ENCODE measurements at places on chromosomes 2 and 18.

DNA sequence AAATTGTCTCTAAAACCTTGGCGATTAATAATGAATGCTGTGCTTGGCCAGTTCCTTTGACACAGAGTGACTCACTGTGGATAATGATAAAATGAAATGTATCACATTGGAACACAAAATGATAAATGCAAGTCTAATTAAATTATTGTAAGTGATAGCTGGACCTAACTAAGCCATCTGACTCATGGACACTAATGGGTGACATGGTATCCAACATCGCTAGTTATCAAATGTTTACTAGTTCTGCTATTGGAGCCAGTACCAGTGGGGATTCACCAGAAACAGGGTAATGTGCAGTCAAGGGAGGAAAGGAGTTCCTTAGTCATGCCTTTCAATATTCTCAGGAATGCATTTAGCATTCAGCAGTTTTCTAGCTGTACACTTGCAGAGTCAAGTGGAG, 736.3 kb upstream of the ACVR2A start:
- DNase-seq, result no peak

DNA sequence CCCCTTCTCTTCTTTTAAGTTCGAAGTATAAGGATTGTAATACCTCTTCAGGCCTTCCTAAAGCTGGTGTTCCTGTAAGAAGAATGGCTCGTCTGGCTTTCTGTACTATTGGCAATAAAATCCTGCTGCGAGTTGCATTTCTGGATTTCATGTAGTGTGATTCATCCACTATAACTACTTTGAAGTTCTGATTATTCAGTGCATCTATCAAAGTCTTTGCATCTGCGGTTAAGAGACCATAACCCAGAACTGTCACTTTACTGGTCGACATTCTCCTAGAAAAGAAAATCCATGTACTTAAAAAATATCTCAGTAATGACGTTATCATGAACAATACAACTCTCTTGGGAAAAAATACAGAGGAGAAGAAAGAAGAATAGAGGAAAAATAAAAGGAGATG, 181.1 kb downstream of the ZRANB3 start:
- DNase-seq, result no peak

- no peak for DNase-seq
Observed at GRCh38 chr2:193446967-193447366, 1252.2 kb upstream of the TMEFF2 start.

DNA sequence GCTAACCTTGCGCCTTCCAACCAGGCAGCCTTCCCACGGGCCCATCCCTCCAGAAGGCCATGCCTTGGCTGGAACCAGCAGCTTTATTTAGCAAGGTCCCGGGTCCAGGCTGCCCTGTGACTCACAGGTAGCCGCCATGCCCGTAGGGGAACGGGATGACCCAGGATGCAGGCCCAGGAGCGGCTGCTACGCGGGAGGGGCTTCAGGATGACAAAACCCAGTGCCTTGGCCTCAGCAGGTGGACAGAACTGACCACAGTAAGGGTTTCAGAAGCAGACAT, 63.3 kb downstream of the RTP5 start:
- DNase-seq, result no peak

DNA sequence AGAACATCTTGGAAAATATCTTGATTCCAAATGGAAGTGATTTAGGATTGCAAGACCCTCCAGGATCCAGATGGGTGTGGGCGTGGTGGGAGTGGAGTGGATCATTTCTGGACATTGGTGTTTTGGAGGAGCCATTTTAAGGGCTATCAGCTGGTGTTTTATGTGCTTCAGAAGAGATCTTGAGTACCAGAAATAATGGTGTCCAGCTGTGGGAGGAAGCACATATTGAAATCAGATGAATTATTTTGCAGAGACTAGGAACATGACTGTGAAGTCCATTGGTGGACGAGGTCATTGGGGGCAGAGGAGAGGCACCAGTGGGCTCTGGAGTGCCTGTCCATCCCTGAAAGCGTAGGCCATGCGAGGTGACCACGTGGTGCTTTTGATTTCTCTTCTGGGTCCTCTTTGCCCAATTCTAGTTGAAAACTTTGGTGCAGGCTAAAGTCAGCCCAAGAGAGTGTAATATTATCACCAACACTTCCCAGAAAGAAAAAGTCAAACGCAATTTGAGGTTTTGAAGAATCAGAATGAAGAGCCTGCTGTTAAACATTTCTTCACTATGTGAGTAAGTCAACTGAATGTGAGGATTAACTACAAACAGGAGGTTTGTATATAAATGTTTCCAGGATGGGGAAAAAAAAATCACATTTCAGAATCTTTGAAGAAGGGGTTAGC, 31.6 kb downstream of the RNF144A start:
- no peak for DNase-seq

GRCh38 chr2:21640046-21640445, 516.3 kb downstream of the TDRD15 start:
- DNase-seq, result no peak

DNA sequence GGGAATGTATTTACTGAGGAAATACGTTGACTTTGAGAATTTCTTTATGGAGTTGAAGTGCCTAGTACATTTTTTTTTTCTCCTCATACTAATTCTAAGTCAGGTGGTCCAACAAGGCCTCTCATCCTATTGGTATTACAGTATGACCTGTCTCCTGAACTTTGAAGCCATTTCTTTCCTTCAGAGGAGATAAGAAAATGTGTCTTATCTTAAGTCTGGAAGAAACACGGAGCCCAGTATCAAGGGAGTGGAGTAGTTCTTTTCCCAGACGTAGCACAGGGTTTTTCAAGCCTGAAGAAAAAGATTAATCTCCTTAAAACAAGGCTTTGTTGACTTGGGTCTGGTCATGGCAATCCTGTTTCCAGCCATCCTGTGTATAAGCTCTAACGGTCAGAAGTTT, 11.6 kb upstream of the CPS1 start:
- no peak for DNase-seq

Data from activated CD4-positive, alpha-beta T cell treated with anti-CD3 and anti-CD28 coated beads, Interleukin-10, Interleukin-2, amounts not matched to agents 100 ng/mL and 50 ng/mL, durations not matched to agents 16 hours and 8 hours (primary cell).